GM19239 (cell line): ENCODE measurements at places on chromosomes 7 and 10.

DNA sequence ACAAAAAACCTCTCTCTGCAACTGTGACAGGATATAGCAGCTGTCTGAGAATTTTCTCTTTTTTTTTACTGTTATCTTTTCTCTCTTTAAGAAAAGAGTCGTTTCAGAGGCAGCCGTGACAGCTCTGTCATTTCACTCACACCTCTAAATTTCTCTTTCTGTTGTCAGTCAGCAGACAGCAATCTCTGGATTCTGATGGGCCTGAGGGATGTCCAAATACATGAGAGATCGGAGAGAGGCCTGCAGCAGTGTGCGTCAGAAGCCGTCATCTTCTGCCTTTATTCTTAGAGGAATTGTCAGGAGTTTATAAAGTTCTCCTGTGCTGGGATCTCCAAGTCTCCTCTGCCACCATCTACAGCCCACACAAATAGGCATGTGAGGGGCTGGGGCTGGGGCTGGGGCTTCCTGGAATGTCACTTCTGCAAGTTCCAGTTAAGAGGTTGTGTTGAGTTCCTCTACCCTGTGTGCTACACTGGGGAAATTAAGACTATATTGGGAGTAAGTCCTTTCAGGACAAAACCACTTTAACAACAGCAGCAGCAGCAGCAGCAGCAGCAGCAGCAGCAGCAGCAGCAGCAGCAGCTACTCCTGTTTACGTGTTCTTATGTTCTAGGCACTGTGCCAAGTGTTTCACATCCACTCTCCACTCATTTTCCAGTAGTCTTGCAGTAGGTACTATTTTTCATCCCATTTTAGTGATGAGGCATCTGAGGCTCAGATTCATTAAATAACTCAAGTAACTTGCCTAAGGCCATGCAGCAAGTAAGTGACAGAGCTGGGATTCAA, 541.3 kb downstream of the LRMDA start:
- no peak for DNase-seq

DNA sequence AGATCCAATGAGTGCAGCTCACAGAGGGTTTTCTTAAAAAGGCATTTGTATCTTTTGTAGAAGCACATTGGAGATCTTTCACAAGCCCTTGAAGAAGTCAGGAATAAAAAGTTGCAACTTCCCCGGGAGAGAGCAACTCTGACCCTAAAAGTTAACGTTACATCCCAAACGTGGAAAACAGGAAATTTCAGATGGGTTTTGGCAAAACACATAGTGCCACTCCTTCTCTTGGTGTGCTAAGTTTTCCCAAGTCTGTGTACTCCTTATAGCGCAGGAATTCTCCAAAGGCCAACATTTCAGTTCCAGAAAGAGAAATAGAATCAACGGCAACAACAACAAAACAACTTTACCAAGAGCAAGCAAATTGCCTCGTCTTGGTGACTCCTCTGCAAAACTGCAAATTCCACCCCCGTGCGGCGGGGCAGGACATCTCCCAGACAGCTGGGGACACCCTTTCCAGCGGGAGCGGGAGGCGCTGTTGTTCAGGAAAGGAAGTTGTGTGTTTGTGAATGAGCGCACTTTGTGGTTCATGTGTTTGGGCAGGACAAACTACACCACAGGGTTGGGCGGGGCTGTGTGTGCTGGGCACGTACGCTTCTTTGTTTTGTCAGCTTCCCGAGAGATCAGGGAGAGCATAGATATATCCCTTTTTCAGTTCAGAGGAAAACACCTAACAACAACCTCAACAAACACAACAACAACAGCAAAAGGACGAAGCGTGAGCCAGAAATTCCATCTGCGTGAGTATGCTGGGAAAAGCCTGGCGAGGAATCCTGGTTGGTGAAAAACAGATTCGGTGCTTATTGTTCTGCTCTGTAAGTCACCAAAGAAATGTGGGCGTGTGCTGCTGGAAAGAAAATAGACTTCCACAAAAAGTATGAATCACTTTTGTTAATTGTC, 294.7 kb upstream of the PITRM1 start:
- no peak for DNase-seq

DNA sequence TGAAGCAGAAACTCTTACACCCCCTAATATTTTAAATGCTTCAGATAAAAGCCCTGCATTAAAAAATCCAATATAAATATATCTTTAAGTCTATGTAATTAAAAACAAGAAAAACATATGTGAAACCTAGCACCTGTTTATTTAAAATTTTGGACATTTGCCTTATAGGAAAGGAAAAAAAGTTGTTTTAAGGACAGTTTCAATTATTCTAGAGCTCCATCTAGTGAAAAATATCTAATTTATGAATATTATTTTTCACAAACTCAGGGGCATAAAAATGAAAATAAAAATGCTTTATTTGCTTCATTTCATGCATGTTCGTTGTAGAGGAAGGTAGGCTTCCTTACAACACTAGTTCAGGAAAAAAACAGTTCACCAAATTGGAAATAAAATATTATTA, 26.1 kb downstream of the ENKUR start:
- no peak for DNase-seq

GRCh38 chr10:28479425-28479865, 53.5 kb upstream of the WAC start:
- no peak for DNase-seq

- DNase-seq: no peak
Observed at GRCh38 chr7:42055171-42055570, 181.8 kb downstream of the GLI3 start.

GRCh38 chr7:25478925-25479324, 250.6 kb upstream of the NPVF start:
- no peak for DNase-seq

- DNase-seq: no peak
Observed at GRCh38 chr10:5905854-5906507, 15.9 kb downstream of the FBH1 start.

DNA sequence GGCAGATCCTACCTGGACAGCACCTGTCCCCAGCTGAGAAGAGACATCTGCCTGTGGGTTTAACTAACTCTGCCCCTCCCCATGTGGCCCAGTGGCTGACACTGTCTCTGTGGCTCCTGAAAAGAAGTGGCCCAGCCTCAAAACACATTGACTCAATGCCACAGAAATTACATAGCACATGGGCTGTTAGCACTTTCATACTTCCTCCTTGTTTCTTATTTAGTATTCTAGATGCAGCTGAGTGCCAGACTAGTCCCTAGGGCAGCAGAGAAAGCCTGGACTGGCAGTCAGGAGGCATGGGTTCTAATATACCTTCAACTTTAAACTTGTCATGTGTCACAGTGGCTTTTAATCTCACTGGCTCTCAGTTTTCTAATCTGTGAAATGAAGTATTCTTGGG, 171.0 kb downstream of the TRIL start:
- no peak for DNase-seq

- DNase-seq: no peak
Observed at GRCh38 chr7:106313456-106313901, 28.7 kb upstream of the NAMPT start.

DNA sequence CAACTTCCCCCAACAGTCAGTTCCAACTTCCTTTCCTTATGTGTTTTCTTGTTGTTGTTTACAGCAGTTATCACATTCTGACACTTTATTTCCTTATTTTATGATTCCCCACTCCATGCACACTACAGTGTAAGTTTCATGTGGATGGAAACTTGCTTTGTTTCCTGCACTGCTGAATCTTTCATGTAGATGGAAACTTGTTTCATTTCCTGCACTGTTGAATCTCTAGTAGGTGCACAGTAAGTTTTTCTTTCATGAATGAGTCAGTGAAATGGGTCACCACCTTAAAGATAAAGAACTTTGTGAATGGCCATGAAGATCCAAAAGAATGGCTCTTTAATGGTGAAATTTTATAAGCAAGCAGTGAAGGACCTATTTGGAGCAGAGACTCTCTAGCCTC, 61.4 kb downstream of the SHOC2 start:
- DNase-seq: no peak
